ENCODE measurements at places on chromosomes 4 and X.

DNA sequence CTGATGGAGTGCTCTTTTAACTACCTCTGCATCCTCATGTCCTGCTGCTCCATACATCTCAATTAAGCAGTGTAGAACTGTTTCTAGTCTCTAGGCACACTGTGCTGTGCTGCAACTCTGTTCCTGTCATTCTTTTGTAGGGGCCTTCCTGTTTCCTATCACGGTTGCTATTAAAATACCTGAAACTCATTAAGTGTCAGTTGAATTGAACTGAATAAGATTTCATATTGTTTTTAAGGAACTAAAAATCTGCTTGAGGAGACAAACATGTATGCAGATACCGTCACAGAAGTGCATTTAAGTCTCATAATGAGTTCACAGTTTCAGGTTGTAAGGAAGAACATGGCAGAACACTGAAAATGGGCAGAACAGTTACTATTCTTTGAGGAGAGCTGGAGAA, 170.1 kb downstream of the LARP7 start:
- no peak for DNase-seq

- DNase-seq = peak; percentile 24
Observed at GRCh38 chr4:56817840-56818491, 3.5 kb downstream of the SPINK2 start.

DNA sequence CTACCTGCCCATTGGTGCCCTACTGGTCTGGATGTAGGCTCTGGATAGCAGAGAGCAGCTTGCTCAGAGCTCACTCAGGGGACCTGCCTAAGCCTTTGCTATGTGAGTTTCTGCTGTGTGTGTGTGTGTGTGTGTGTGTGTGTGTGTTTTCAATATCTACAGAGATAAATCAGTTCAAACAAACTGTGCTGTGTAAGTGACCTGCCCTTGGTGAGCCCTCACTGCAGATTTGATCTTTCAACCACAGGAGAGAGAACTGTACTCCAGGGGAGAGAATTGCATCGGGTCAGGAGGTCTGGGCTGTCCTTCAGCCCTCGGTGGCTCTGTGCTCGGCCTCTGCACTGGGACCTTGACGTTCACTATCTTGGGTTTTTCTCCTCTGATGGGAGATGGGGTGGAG, 35.0 kb upstream of the CDKN2AIP start:
- no peak for DNase-seq

DNA sequence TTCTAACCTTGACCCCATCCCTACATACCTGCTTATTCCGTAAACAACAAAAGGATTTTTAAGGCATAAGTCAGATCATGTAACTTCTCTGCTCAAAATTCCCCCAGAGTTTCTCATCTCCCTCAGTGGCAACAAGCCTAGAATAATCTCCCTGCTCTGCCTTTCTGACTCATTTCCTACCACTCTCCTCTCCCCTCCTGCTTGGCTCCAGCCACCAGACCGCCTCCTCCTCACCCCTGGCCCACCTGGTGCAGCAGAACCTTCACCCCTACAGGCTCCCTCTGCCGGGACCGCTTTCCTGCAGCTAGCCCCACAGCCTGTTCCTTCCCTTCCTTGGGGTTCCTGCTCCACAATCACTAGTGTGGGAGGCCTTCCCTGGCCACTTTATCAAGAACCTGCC, 32.1 kb downstream of the TSPAN5 start:
- no peak for DNase-seq

- DNase-seq = no peak
Observed at GRCh38 chr4:152073351-152074087, 312.7 kb upstream of the GATB start.

- DNase-seq = no peak
Observed at GRCh38 chr4:137961051-137961438, 281.1 kb downstream of the SLC7A11 start.

DNA sequence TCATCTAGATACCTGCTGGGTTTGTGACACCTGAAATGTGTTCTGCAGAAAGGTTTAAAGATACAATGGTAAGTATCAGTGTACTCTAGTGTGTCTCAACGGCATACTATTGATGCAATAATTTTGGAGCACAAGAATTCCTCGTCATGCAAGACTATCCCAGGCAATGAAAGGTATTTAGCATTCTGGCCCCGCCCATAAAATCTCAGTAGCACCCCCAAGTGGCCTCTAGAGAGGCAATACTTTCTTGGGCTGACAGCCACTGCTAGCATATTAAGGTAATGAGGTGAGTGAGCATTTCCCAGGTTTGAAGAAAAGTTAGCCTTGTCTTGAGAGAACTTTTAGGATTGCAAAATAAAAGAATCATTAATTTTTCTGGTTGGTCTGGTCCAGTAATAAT, 24.0 kb downstream of the TAB3 start:
- DNase-seq = no peak

GRCh38 chrX:40172401-40173142, 74.8 kb upstream of the BCOR start:
- no peak for DNase-seq

Measured in germinal center (tissue), 1 donor.